ENCODE measurements at places on chromosomes 13 and 19.

DNA sequence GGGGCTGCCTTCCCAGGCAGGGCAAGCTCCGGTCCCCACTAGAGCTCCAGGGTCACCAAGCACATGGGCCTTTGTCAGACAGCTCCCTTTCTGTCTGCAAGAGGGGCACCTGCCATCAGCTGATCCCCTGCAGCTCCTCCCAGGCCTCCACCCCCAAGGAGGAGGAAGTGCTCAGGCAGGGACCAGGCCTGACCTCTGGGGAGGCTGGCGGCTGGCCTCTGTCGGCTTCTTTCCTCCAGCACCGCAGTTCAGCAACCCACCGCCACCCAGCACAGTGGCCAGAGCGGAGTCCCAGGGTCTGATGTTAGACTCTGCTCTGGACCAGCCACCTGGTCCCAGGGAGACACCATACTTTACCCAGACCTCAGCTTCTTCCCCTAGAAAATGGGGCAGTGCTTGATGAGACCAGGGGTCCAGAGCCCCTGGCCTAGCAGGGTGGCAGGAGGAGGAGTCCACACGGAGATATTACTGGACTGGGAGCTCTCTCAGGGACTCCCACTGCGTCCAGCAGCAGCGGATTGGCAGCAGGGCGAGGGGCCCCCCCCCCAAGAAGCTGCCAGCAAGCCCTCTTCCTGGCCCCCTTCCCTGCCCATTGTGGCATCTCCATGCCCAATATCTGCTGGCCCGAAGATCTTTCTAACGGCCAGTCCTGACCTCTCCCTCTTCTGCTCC is 24.1 kb downstream of the NKPD1 start:
- DNase-seq, result no peak

- no peak for DNase-seq
These were observed 454.4 kb downstream of the TDRD3 start for GRCh38 chr13:60851378-60851777.

GRCh38 chr19:33574824-33575223 is 46.9 kb upstream of the CHST8 start:
- no peak for DNase-seq

- DNase-seq, result no peak
These were observed 14.7 kb downstream of the RAP2A start for GRCh38 chr13:97448503-97449251.

- no peak for DNase-seq
These were observed 31.8 kb upstream of the HOMER3 start for GRCh38 chr19:18972851-18973250.

DNA sequence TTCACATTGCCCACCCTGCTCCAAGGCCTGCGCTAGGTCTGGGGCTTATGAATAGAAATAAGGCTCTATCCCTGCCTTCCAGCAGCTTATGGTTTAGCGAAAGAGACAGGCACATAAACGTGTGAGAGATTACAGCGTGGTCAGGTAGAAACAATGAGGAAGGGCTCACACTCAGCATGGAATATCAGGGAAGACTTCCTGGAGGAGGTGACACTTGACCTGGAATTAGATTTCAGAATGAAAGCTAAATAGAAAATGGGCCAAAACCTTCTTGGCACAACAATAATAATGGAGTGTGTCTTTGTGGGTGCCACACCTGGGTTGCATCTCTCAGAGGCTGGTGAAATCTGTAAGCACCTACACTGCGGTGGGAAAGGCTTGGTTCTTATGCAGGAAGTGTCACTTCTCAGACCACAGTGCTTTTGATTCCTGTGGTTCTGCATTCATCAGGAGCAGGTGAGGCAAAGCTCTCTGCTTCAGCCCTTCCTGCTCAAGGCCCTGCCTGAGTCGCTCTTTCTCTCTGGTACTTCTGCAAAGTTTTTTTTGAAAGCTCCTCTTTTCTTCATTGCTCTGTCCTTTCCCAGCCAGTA is 430.3 kb downstream of the ZNF536 start:
- no peak for DNase-seq

DNA sequence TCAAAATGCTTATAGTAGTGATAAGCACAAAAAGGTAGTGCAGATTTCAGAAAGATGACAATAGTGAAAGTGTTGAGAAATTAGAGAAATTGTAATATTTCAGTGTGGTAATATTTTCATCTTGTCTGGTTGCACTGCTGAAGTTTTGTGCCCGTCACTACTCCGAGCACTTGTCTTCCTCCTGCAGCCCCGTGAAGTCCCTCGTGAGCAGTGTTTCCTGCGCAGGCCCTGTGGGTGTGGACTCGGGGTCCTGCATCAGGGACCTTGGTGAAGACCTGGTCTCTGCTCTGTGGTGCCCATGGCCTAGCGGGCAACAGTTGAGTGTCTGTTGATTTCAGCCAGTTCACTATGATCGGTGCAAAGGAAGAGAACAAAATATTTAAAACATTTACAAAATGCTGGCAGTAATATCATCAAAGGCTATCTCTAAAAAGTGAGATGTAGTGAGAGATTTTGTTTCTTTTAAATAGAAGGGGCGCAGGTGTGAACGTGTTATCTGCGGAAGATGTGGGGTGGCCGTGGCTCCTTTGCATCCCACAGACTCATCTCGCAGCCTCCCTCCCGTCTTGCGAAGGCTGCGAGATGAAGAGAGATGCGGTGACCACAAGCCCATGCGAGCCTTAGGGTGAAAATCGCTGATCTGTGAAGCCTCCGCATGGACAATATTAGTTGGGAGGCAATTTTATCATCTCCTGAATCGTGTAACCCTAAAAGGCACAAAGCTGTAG is 27.7 kb upstream of the DCUN1D2 start:
- no peak for DNase-seq

DNA sequence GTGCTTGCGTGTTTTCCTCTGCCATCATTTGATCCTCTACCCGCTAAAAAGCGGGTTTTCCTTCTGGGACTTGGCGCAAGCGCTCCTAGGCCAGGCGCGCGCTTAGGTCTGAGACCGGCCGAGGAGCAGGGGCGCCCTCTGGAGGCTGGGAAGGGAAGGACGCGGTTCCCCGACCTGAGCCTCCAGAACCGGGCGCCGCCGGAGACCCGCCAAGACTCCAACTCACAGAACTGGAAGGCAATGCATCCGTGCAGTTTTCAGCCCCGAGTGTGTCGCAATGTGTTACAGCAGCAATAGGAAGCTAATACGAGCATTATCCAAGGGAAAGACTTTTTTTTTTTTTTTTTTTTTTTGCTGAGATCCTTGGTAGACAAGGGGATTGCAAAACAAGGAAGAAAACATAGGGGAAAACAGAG is 190.9 kb downstream of the COL4A1 start:
- DNase-seq, result no peak

DNA sequence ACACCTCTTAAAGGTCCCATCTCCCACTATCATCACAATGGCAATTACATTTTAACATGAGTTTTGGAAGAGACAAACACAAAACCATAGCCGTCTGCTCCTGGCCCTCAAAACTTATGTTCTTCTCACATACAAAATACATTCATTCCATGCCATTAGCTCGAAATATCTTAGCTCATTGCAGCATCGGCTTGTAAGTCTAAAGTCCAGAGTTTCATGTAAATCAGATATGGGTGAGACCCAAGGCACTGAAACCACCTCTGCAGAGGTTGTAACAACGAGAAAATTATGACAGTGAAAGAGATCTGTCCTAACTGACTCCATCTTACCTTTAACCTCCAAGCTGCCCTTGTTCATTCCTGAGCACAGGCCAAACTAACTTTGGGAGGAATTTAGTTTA is 635.0 kb upstream of the SPRY2 start:
- no peak for DNase-seq

- DNase-seq, result no peak
These were observed 3.0 kb upstream of the SLC6A16 start for GRCh38 chr19:49327878-49328544.

DNA sequence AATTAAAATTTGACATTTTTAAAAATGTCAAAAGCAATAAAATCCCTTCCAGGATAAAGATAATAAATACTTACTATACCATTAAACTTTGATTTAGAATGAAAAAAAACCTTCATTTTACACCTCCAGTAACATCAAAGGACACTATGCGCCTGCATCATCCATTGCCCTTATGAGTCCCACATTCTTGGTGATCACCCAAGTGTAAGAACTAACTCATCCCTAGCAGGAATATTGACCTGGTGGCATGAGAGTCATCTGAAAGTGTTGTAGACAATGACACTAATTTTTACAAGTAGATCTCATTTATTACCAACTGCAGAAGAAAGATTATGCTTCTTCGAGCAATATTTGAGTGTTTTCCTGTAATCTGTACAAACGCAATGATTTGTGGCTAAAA is 1128.9 kb downstream of the EFNB2 start:
- DNase-seq, result no peak

GRCh38 chr19:51156710-51157109 is 14.6 kb downstream of the SIGLEC7 start:
- no peak for DNase-seq

DNA sequence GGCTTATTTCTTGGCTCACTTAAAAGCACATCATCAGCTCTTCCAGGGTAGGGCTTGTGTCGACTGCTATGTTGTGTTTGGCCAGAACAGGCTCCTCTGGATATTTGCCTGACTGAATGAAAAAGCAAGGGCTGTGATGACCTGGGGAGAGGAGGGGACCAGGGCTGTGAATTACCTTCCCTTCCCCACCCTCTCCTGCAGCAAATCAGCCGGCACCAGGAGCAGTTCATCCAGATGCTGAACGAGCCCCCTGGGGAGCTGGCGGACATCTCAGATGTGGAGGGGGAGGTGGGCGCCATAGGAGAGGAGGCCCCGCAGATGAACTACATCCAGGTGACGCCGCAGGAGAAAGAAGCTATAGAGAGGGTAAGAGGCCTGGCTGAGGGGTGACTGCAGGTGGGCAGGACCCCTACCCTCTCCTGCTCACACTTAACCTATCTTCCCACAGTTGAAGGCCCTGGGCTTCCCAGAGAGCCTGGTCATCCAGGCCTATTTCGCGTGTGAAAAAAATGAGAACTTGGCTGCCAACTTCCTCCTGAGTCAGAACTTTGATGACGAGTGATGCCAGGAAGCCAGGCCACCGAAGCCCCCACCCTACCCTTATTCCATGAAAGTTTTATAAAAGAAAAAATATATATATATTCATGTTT is 4.4 kb downstream of the GADD45GIP1 start:
- DNase-seq, result no peak

DNA sequence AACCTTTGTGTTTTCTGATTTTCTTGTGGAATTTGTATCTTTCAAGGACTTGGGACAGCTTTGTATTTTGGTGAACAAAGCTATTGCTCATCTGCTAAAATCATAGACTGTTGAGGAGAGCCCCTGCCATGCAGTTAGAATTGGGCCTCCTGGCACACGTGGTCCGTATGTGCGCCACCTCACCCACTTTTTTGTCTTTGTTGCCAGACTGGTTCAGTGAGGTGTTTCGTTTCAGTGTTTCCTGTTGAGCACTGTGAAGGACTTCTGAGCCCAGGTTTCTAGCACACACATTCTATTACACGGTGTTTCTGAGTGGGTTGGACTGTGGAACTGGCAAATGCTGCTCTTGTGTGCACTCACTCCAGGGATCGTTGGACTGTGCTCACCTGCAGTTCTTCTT is 37.6 kb upstream of the RNF113B start:
- DNase-seq, result no peak

DNA sequence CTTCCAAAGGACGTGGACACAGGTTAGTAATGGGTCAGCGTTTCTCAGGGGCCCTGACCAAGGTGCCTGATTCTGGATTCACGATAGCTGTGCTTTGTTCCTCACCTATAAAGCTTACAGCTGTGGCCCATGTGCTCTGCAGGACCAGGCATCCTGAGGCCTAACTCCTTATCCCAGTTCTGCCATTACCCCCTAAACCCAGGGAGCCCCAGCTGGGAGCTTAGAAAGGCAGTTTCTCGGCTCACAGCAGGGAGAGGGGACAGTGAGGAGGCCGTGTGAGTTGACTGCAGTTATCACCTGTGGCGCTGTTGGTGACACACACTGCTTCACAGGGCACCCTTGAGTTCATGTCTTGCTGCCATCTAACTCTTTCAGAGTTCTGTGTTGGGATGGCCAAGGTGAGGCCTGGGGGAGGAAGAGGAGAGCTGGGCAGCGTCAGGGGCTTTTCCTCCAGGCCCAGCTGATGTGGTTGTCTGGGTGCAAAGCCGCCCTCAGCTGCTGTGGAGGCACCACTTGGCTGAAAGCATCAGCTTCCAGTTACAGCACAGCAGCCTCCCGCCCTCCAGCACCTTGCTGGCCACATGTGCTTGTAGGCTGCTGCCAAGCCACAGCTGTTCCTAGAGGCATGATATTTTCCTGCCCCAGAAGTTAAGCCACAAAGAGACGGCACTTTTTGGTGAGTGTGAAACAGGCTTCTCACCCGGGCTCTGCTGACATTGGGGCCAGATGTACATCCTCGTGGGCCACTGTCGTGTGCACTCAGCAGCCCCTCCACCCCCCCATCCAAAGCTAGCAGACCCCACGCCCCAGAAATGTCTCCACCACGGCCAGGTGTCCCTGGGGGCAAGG is 99.6 kb upstream of the MCF2L start:
- no peak for DNase-seq

DNA sequence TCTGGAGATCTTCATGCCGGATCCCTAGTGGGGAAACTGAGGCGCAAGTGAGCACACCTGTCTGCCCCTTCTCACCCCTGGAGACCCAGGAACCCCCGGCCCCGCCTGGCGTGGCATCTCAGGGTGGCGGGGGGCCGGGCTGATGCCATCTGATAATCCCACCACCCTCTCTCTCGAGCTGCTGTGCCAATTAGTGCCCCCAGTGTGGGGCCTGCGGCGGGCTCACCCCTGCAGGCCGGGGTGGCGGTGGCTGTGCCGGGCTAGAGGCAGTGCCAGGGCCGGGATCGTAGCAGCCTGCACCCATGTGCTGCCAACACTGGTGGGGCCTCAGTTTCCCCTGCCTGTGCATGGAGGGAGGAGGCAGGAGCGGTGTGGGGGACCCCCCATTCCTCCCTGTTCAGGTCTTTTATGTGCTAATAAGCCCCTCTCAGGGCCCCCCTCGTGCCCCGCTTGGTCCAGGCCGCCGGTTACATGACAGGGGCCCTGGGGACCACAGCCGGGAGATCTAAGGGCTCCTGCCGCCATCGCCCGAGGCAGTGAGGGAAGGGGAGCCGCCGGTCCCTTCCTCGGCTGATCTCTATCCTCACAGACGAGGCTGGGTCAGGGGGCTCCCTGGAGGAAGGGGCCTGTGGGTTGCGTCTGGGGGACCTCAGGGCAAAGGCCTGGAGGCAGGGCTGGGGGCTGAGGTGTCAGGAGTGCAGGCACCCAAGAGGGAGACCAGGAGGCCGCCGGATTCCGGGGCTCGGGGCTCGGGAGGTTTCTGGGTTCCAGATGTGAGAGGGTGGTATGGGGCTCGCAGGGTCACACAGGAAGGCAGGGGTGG is 8.3 kb downstream of the EFNA2 start:
- no peak for DNase-seq

DNA sequence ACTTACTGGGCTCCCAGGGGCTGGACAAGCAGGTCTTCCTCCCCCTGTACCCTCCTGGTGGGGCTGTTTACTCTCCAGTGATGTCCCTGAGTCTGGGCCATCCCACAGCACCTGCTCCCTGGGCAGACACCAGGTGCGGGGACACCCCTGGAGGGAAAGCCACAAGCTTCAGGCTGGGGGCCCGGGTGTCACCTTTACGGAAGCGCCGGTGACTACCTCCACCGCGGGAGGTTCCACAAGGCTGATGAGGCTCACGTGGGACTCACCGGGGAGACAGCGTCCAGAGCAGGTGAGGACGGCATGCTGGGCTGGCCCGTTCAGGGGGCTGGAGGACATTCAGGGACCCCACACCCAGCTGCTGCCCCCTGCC is 24.9 kb downstream of the NFILZ start:
- DNase-seq, result no peak

Measured in stimulated activated CD8-positive, alpha-beta memory T cell treated with anti-CD3 and anti-CD28 coated beads, Interleukin-12 subunit alpha, Interleukin-12 subunit beta, amount 100 ng/mL, for 4 hours (primary cell).